Heart right ventricle (tissue), 16 donors: ENCODE measurements at places on chromosomes 7 and 10.

DNA sequence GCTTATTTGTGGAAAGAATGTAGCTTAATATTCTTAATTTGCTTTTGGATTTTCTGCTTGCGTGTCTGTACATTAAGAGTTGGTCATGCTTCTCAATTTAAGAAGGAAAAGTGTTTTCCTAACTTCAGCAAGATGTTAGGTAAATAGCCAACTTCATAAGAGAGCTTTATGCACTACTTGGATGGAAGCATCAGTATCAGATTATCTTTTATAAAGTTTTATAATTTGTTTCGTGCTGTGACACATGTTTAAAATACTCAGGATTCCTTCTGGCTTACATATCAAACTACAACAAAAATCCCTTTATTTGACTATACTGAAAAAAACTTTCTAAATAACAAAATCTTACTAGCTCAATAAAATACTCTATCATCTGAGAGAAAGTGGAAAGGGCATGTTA is 34.8 kb upstream of the AGR2 start:
- DNase-seq = no peak

DNA sequence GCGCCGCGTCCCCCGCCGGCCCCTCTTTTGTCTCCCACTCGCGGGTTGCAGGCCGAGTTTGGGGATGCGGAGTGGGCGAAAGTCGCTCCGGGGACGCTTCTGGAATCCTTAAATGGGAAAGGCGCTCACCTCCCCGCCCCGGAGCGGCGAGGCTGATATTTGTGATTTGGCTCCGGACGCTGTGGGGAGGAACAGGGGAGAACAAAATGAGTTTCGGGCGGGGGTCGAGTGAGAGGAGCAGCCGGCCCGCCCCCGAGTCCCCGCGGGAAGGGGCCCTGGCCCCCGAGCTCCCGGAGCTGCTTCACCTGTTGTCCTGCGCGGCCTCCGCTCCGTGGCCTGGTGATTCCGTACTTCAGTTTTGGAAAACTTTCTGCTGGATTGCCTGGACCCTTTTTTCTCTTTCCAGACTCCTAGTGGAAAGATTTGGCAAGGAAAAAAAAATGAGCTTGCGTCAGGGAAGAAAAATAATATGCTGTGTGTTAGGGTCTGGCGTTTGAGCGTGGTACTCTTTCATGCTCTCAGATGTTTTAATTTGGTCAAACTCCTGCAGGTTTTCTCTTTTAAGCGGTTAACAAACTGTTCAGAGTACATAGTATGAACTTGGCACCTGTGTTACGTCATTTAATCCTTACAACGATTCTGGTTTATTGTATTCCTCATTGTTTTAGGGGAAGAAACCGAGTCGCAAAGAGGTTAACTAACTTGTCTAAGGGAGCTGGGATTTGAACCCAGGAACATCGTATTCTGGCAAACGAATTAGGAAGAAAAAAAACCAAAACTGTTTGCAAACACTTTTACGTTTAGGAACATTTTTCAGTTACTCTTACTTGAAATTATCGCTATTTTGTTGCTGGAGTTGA is 924 bp downstream of the BMPR1A start:
- DNase-seq = peak; percentile 42

- no peak for DNase-seq
These were observed 42.3 kb downstream of the MINPP1 start for GRCh38 chr10:87546971-87547413.

GRCh38 chr10:18144928-18145327 is 4.7 kb downstream of the CACNB2 start:
- peak; percentile 57 for DNase-seq

DNA sequence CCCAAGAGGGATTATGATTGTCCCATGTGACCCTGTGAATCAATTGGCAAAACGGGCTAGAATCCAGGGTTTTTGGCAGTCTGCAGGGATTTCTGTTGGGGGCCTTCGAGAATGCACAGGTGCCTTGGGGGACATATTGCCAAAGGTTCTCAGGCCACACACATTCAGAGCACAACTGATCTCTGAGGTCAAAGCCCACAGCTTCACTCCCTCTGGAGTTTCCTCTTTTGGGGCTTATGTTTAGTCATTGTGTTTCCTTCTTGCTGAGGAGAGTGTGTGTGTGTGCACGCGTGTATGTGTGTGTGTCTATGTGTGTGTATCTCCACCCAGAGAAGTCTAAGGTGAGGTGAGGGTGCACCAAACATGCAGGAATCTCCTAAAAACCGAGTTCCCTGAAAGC is 8.8 kb downstream of the PPIF start:
- no peak for DNase-seq

DNA sequence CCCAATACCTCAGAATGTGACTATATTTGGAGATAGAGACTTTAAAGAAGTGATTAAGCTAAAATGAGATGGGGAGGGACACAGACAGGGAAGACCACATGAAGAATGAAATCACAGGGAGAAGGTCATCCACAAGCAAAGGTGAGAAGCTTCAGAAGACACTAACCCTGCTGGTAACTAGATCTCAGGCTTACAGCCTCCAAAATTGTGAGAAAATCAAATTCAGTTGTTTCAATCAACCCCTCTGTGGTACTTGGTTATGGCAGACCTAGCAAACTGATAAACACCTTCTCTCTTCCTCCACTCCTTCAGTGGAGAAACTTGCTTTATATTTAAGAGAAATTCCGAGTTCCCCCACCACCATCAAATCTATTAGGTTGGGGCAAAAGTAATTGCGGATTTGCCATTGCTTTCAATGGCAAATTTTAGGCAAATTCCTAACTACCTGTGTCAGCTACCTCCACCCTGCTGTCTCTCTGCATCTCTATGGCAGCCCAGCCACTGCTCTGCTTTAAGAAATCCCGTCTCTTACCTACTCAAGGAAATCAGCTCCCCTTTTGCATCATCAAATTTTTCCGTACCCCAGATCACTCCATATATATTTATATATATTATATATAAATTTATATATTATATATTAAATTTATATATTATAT is 38.2 kb downstream of the SEMA3E start:
- no peak for DNase-seq

DNA sequence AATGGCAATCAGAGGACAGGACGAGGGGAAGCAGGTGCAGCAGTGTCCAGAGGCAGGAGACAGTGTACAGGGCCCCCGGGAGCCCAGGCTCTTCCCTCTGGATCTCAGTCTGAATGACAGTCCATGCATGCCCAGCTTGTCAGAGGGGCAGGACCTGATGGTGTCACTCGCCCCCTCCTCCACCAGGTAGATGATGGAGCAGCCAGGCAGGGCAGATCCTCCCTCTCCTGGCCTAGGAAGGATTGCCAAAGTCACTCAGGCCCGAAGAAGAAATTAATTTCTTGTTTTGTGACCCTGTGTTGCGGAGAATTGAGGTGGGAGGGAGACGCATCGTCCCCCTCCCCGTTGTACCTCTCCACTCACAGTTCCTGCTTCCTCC is 4.0 kb downstream of the VSTM4 start:
- DNase-seq = no peak

- no peak for DNase-seq
These were observed 182.3 kb upstream of the ADCY1 start for GRCh38 chr7:45391618-45392451.

- DNase-seq = no peak
These were observed 129.1 kb upstream of the CHST15 start for GRCh38 chr10:124222318-124222987.

- DNase-seq = no peak
These were observed 127.7 kb downstream of the SRI start for GRCh38 chr7:88091988-88092675.

GRCh38 chr10:125844751-125845221 is 21.4 kb downstream of the BCCIP start:
- DNase-seq = no peak

DNA sequence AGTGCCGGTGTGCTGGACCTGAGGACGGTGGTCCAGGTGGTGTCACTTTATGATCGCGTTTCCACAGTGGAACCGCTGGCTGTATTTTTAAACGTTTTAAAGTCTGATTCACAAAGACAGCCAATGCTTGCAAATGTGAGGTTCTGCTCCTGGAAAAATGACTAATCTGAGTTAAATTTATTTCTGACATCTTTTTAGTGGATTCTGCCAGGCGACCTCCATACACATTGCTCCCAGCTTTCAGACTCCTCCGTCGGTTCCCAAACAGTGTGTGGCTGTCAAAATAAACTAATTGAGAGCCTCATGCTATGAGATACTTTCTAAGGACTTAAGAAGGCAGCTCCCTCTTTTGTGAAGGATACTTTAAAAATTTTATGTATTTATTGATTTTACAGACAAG is 12.7 kb upstream of the TTYH3 start:
- no peak for DNase-seq

- no peak for DNase-seq
These were observed 12.3 kb upstream of the MYPN start for GRCh38 chr10:68096913-68097516.

DNA sequence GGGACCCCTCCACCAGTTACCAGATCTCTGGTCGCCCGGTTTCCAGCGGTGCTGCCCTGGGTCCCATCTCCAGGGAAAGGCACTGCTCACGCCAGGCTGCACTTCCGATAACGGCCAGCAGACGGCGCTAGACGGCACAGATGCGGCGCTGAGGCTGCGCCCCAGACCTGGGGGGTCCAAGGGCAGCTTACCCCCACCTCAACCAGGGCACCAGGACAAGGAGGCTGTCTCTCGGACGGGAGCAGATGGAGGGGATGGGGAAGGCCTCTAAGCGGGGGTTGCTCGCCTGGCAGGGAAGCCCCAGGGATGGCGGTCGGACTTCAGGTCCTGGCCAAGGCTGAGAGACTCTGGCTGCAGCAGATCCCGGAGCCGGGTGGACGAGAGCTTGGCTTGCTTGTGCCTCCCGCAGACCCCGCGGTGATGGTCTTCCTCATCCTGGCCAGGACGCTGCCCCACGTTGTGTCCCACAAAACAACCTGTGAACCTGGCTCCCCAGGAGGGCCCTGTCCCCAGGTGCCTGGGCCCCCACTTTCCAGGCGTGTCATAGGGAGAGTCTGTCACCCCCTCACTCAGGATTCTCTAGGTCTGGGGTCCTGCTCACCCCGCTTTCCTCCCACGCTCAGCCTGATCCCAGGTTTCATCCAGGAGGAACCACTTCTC is 23.9 kb upstream of the ZNF716 start:
- no peak for DNase-seq

DNA sequence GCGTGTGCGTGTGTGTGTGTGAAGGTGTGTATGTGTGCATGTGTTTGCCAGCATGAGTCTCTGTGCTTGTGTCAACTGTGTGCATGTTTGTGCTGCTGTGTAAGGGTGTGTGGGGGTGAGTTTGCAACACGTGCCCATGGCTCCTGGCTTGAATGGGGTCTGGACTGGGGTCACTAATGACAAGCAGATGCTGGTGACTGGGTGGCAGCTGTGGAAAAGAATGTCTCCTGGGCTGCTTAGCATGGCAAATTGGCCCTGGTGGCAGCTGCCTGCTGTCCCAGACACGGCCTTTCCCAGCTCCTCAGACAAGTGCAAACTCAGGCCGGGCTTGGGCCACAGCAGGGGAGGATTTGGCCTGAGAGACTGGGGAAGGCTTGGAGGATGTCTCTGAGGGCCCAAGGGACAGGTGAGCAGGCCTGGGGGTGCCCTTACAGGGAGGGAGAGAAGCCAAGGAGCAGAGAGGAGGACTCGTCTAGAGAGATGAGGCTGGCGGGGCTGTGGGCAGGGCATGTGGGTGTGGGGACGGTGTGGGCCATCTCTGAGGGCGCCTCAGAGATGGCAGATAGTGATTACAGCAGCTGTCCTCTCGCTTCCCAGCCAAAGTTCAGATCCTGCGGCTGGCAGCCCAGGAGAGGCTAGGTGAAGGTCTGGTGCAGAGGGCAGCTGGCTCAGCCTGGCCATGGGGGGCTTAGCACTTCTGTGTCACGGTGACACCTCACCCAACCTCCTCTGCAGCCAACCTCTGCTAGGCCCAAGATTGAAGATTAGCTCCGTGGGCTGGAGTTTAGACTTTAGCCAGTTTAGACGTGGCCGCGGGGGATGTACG is 1.5 kb downstream of the AQP1 start:
- no peak for DNase-seq

GRCh38 chr10:50222199-50222598 is 29.1 kb downstream of the ASAH2 start:
- no peak for DNase-seq

- peak; percentile 42 for DNase-seq
These were observed 9.4 kb downstream of the LIMK1 start for GRCh38 chr7:74092964-74093471.

DNA sequence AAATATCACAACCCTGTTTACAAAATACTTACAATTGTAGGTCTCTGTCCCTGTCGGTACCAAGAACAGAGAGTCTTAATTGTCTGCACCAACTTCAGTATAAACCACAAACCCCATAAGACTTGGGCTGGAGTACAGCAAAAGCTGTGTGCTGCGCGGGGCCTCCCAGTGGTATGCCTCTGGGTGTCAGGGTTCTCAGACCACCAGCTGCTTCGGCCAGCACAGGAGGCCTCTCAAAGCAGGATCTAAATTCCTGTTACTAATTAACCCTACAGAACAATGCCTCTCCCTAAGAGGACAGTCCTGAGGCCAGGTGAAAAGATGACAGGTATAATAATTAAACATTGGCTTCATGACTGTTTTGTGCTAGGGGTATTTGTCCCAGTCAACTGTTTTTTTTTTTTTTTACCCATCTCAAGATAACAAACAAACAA is 957 bp upstream of the SVIL start:
- no peak for DNase-seq

- peak; percentile 24 for DNase-seq
These were observed 37.9 kb upstream of the FHIP2A start for GRCh38 chr10:114783686-114784085.

- DNase-seq = peak; percentile 50
These were observed 49.5 kb downstream of the NEURL1 start for GRCh38 chr10:103542764-103543616.

DNA sequence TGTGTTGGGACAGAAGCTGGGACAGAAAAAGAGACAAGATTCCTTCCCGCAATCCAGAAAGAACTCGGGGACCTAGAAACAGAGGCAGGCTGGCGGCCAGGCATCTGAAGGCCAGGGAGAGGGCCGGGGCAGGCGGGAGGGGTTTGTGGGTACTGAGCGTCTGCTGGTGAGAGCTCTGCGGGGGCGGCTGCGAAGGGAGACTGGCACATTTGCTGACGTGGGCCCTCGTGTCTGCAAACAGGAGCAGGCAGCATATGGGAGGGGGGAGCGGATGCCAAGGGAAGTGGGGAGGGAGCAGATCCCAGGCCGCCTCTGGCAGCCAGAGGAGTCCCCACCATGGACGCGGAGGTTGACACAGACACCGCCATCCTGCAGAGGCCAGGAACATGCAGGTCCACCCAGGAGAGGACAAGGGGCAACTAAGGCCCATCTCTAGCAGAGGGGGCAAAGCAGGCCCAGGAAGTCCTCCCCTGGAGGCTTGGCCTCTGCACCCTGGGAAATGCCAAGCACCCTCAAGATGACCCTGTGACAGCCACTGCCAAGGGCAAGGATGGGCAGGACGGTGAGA is 32.2 kb downstream of the KCNH2 start:
- DNase-seq = peak; percentile 79
